ENCODE measurements at places on chromosomes 5 and 9.

- DNase-seq: no peak
These were observed 429.9 kb downstream of the NR2F1-AS1 start for GRCh38 chr5:93151121-93151520.

DNA sequence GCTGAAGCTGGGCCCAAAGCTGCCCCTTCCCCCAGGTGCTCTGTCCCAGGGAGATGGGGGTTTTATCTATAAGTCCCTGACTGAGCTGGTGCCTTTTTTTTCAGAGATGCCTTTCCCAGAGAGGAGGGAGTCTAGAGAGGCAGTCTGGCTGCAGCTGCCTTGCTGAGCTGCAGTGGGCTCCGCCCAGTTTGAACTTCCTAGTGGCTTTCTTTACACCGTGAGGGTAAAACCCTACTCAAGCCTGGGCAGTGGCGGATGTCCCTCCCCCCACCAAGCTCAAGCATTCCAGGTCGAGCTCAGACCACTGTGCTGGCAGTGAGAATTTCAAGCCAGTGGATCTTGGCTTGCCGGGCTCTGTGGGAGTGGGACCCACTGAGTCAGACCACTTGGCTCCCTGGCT, 41.3 kb downstream of the CAVIN4 start:
- no peak for DNase-seq

- no peak for DNase-seq
These were observed 110.6 kb downstream of the GADD45G start for GRCh38 chr9:89715318-89715858.

DNA sequence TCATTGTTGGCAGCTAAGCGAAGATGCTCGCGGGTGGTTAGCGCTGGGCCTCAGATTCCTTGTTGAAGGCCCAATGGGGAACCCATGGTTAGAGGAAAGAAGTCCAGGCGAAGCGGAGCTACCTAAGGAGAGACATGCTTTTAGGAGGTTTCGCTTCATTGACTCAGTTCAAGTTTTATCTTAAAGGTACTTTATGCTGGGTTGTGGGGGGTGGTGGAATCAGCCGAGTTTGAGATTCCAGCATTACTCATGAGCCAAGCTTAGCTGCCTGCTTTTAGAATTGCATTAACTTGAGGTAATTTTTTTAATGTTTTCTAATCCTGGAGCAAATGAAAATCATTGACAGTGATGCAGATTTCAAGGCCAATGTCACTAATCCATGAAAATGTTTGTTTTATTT, 16.1 kb downstream of the MEGF10 start:
- DNase-seq: no peak

- DNase-seq: peak; percentile 77
These were observed 8.3 kb upstream of the ENC1 start for GRCh38 chr5:74648835-74649293.

DNA sequence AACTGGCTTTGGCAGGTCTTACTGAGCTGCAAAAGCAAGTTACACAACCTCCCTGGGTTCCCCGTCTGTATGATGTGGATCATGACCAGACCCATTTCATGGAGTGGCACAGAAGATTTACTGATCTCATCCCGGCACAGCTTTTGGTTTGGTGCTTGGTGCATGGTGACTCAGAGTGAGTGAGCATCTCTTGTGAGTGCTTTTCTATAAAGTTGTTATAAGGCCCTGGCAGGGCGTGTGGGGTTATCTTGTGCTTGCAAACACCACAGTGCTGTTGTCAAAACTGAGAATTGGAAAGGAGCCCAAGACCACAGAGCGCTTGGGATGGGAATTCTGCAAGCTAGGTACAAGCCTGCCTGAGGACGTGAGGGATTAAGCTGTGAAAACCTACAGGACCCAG, 425.2 kb downstream of the GADD45G start:
- DNase-seq: no peak

DNA sequence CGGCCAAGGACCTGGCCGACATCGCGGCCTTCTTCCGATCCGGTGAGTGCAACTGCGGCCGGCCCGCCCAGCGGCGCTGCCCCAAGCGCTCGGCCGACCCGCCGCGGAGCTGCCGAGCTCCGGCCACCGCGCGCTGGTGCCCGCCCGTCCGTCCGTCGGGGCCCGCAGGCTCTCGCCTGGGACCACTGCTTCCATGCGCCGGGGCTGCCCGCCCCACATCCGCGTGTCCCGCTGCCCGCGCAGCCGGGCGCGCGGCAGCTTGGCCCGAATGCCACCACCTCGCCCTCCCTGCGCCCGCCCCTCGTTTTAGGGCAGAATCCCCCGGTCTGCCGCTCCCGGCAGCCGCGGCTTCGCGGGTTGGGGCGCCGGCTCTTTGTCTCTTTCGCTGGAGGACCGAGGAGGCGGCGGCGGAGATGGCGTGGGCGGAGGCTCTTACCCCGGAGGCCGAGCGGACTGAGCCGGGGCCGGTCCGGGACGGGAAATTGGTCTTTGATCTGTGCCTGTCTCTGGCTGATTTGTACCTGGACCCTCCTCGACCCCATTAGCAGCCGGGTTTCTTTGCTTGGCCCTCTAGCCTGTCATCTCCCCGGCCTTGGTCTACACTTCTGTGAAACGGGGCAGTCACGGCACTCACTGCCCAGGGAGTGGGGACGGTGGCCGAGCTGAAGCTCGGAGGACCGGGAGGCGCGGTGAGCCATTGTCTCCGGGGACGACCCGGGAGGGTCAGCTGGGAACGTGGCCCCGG, 871 bp downstream of the TRIO start:
- DNase-seq: peak; percentile 61

- no peak for DNase-seq
These were observed 94.8 kb downstream of the SV2C start for GRCh38 chr5:76177978-76178377.

GRCh38 chr5:135423146-135423845, 23.9 kb downstream of the DCANP1 start:
- DNase-seq: no peak

DNA sequence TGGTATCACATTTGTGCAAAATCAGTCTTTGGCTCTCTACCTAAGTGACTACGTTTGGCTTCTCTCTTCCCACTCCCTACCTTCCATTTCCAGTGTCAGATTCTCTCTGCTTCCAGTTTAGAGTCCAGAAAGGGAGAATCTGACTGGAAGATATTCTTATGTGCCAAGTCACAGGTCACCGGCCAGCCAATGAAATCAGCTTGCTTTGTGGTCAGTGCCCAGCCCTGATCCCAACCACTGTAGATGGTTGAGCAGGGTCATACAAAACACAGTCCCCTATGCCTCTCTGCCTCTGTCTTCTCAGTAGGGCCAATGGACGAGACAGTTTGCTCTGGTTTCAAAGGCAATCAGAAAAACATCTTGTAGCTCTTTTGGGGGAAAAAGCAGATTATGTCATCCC, 15.6 kb upstream of the EPB41L4B start:
- no peak for DNase-seq

GRCh38 chr5:160772854-160773253, 79.2 kb downstream of the ATP10B start:
- DNase-seq: no peak

DNA sequence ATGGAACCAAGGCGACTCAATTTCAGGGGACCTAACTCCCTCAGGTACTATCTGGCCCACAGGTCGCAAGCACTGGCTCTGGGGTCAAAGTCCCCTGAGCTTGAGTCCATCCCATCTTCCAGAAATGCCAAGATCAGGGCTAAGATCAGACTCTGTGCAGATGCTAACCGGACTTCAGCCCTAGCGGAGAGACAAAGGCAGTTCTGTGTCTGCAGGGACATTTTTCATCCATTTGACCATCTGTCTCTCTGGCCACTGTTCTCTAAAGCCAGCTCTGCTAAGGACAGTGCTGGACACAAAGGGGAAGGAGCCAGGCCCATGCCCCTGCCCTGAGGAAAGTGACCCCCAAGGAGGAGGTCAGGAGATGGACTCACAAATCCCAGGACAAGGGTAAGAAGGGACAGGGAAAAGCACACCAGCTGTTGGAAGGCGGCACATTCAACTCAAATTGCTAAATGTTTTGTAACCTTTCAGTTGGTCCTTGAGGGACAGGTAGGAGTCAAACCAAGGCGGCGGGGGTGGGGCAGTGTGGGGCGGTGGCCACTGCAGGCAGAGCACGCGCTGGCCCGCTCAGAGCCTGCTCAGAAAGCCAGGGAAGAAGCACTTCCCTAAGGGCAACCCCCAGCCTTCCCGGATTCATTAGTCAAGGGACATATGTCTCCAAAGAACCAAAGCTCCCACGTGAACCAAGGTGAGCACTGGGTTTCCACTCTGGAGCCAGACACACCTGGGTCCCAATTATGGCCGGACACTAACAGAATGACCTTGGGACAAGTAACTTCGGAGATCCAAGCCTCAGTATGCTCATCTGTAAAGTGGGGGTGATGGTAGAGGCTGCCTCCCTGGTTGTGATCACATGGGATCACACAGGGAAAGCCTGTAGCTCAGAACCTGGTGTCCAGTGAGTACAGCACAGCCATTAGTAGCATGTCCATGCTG, 42.8 kb downstream of the STK10 start:
- no peak for DNase-seq

DNA sequence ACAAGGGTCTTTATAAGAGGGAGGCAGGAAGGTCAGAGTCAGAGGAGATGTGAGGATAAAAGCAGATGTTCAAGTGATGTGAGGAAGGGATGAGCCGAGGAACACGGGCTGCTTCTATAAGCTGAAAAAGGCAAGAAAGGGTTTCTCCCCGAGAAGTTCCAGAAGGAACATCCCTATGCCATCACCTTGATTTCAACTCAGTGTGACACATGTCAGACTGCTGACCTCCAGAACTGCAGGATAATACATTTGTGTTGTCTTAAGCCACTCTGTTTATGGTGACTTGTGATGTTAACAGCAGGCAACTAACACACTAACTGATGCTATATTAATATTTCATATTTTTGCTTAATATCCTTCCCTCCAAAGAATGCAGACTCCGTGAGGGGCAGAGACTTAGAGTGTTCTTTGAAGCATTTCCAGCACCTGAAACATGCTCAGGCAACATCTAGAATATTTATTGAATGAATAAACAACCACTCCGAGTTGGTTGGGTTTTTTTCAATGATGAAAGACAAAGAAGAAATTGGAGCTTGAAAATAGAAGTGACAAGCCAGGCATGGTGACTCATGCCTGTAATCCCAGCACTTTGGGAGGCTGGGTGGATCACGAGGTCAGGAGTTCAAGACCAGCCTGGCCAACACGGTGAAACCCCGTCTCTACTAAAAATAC, 77.6 kb upstream of the ADRA1B start:
- no peak for DNase-seq

DNA sequence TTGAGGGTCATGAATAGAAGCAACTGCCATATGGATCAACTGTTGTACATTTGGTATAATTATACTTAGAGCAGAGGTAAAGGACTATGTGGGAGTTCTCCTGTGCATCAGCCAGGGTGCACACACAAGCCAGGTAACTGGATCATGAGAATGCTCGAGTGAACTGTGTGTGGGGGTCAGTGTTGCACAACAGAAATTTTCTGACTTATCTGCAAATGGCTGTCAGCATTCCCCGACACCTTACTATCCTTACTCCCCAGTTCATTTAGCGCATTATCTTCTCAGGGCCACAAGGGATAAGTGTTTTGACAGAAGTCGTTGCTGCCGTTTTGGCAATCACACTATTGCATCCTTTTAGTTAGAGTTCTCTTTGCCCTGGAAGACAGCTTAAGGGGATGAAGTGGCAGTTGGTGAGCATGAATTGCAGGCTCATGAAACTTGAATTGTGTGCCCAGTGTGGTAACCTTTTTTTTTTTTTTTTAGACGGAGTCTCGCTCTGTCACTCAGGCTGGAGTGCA, 1.7 kb downstream of the CANX start:
- DNase-seq: peak; percentile 30
